ENCODE measurements at places on chromosomes 1 and 21.
A peak's percentile ranks its signal among the peaks of the same experiment; 100 is the strongest.

DNA sequence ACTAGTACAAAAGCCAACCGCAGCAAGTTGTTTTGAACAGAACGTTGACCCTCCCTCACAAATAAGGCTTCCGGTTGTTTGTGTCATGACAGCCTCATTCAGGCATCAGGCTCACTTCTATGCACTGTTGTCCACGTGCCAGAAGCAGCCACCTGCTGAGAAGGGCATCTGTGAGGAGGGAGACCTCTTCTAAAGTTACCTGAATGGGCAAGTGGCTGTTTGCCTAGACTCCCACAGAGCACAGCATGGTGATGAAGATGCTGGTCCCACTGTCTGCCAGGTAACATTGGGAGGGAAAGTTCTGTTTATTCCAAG lies 176.1 kb downstream of the CLIC6 start:
- DNase-seq = no peak

- no peak for DNase-seq
Observed at GRCh38 chr1:8430476-8430875, 112.6 kb downstream of the SLC45A1 start.

DNA sequence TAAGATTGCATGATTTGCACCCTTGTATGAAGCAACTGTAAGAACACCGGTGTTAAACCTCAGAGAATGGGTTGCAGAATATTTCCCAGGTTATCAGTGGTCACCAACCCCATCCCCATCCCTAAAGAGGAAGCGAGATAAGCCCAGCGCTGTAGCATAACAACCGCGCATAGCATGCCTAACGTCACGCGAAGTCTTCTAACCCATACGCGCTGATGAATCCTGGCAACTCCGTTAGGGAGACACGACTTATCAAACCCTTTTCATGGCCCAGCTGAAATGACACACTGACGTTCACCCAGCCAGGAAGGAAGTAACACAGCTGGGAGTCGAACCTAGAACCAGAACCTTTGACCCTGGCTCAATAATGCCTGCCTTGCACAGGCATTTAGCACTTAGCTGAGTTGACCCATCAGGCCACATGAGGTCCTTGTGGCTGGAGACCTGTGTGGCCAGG lies 24.2 kb downstream of the TMEM51 start:
- no peak for DNase-seq

- DNase-seq = no peak
Observed at GRCh38 chr21:25501462-25501861, 105.8 kb downstream of the MRPL39 start.

DNA sequence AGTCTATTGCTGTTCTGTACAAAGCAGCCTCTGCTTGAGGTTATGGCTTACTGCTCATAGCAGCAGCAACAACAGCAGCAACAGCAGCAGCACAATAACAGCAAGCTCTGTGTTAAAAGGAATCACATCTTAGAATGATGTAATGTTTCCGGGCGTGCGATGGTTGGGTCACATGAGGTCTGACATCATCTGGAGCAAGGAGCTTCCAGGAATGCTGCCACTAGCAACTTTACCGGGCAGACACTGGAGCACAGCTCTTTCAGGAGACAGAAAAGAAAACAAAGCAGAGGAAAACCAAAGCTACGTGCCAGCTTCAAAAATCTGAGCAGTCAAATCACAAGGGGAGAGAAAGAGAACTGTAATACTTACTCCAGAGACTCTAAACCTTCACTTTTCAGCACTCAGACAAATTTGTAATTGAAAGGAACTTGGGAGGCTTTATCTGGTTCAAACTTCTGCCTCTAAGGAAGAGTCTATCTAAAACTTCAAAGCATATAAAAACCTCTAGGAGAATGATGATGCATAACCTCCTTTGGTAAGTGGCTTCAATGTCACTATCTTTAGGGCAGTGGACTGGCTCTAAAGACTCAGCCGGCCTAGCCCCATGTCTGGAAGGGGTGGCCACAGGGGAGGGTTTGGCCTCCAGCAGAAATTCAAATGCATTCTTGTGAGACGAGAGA lies 28.3 kb upstream of the RAB3GAP2 start:
- no peak for DNase-seq

GRCh38 chr1:201154389-201155165 lies at the start of gene TMEM9:
TSS of gene TMEM9 (minus strand) at chr1:201154474. CDS start at chr1:201153923, 551 bp downstream.
- peak; percentile 98 for DNase-seq

DNA sequence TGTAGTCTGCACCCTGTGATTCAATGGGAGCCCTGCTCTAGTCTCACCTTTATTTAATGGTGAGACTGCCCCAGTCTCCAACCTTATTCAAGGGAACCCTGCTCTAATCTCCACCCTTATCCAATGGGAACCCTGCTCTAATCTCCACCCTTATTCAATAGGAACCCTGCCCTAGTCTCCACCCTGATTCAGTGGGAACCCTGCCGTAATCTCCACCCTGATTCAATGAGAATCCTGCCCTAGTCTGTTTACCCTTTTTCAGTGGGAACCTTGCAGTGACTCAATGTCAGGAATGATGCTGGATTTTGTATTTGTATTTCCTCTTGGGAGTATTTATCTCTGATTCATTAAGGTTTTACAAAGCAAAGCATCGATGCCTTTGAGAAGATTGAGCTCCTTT lies 39.5 kb downstream of the TRPM2 start:
- DNase-seq = no peak

- peak; percentile 46 for DNase-seq
Observed at GRCh38 chr21:36630485-36631206, 68.3 kb upstream of the SIM2 start.

GRCh38 chr1:226633541-226634165 lies 85.1 kb downstream of the STUM start:
- DNase-seq = no peak

DNA sequence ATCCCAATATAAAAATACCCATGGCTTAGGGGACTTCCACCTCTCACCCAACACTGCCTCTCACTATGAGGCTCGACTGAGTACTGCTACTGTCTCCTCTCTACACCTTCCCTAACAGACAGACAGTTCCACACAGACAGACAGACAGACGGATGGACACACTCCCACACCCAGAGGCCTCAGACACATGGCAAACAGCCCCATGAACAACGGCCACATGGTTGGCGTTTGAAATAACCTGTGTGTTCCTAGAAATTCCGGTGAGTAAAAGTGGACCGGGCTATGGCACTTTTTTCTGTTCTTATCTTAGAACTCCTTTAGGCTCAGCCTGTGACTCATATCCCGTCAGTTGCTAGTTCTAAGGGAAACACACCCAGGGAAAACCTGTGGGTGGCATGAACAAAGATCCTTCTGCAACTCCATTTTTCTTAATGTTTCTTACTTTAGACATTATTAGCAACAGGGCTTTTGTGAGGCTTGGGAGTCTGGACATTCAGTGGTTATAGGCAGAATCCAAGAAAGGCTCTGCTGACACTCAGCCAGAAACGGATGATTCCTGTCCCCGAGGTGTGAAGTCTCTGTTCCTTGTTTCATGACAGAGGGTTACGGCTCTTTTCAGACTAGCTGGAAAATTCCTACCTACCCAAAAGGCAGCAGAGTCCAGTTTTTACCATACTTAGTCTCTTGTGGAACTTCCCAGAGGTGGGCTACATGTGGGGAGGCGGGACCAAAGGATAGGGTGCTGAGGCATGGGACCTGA lies 90.5 kb upstream of the TLR5 start:
- DNase-seq = no peak

DNA sequence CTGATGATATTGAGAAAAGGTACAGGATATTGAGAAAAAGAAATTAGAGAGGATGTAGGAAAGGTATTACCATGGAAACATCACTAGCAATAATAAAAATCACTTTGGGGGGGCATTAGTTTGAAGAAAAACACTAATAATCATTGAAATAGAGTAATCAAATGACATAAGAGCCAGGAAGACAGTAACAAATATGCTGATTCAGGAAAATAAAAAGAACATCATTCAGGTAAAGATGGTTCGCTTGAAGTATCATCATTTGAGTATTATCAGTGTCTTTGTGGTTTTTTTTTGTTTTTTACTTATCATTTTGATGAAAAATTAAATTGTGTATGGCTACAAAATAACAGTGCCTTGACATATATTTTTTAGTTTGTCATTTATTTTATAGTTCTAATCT lies 164.5 kb downstream of the IFI44 start:
- DNase-seq = no peak

DNA sequence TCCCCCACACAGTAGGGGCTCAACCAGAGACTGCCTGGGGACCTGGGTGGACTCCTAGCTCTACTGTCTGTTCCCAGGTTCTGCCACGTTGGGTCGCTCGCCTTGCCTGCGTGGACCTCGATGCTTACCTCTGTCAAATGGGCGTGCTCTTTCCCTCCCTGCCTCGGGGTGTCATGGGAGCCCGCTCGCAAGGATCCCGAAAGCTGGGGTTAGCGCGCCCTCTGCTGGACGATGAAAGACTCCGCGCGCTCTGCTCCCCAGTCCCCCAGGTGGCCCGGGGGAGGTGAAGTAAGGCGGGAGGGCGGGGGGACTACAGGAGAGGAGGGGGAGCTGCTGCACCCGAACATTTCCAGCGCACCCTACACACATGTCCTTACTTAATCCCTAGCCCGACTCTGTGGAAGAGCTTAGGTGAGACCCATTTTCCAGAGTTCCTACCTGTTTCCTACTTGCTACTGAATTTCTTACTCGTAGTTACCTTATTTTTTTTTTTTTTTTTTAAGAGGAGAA lies 2.3 kb upstream of the BSND start:
- peak; percentile 79 for DNase-seq

- DNase-seq = no peak
Observed at GRCh38 chr1:90707363-90707710, 9.8 kb downstream of the BARHL2 start.
